ENCODE measurements at places on chromosomes 13 and 19.
A peak's percentile ranks its signal among the peaks of the same experiment; 100 is the strongest.

DNA sequence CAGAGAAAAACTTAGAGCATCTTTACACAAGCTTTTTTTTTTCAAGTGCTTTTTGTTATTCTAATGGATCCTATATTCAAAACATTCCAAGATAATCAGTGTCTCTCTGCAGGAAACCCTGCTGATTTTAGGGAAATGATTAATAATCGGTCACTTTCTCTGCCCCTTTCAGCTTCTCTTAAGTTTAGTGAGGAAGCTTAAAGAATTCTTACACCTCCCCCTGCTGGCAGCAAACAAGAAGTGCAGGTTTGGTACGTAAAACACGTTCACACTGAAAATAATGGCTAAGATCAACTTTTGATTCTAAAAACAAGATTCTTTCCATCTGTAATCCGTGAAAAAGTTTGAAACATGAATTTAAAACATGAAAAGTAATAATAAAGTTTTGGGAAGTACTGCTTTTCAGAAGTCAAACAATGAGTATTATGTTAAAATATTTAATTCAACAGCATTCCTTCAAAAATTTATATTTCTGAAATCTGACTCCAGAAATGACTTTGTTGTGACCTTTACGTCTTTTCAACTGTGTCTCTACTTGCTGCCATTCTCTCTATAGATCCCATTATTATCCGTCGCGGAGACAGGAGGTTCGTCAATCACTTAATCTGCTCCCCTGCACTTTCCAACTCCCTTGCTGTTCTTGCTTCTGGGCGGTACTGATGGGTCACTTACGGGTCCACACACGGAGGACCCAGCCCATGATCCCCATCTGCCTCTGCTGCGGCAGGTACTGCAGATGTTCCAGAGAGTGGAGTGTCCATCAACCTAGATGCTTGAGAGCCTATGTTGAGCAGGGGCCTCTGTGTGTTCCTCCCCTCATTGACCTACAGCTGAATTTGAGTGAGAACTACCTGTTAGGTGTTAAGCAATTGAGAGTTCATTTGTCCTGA is 203.1 kb upstream of the EDNRB start:
- no peak for DNase-seq

GRCh38 chr13:37319031-37319443 is 213.6 kb upstream of the CSNK1A1L start:
- no peak for DNase-seq

- DNase-seq, result no peak
Observed at GRCh38 chr19:29576046-29576606, 30.0 kb upstream of the POP4 start.

- DNase-seq, result peak; percentile 78
Observed at GRCh38 chr19:38506723-38507550, 73.4 kb downstream of the RYR1 start.

DNA sequence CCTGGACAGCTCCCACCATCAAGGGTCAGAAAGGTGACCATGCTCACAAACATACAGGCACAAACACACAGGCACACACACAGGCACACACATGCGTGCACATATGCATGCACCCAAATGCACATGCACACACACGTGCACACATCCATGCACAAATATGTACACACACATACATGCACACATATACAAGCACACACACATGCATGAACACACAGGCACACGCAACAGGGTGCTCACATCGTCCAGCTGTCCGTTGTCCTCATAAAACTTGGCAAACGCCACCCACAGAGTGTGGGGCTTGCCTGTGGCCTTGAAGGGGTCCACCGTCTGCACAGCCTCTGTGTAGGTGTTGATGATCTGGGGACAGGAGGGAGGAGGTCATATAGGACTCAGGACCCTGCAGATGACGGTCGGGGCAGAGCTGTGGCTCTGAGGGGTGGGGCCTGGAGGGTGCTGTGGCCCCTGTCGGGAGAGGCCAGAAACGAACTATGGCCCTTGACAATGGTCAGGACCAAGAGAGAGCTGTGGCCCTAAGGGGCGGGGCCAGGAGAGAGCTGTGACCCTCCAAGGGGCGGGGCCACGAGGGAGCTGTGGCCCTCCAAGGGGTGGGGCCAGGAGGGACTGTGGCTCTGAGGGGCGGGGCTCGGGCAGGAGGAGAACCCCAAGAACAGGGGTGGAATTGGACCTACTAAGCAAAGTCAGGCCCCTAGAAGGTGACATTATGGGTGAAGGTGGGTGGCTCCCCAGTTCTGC is 6.2 kb downstream of the XAB2 start:
- DNase-seq, result peak; percentile 33

DNA sequence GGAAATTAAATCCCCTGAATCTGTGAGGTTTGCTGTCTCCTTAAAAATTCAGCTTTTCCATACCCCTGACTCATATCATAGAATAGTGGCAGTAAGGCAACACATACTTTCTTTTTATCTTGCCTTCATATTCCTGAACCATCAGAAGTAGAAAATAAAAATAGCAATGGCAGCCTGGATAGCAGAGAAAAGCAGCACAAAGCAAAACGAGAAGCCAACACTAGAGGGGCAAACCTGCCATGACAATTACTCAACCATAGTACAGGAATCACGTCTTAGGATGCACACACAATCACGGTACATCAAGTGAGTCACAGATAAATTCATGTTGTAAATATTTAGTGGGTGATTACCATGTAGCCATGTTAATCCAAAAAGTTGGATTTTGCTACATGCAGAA is 343.0 kb downstream of the ITGBL1 start:
- DNase-seq, result no peak
